ENCODE measurements at places on chromosomes 12 and 14. TPM values are rescaled to one million over a fixed set of nuclear protein-coding genes. Genes with fewer than 3 reads are reported as not detected.

Gene IGFBP6
- total RNA-seq = 1,775 TPM

Gene GPN3
- 12.7 TPM for total RNA-seq

Gene TMPRSS12
- not detected for total RNA-seq

Gene OTUB2
- 2.8 TPM for total RNA-seq

Gene MFAP5
- 14.9 TPM for total RNA-seq
